ENCODE measurements at places on chromosomes 2 and 18.
A peak's percentile ranks its signal among the peaks of the same experiment; 100 is the strongest.

DNA sequence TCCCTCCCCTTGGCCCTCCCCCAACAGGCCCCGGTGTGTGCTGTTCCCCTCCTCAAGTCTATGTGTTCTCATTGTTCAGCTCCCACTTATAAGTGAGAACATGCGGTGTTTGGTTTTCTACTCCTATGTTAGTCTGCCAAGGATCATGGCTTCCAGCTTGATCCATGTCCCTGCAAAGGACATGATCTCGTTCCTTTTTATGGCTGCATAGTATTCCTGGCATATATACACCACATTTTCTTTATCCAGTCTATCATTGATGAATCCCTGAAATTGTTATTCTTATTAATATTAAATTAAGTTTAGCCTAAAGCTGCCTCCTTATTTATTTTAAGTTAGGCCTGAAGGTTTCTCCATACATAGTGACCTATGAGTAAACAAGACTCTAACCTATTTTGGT, 18.8 kb upstream of the RAB31 start:
- DNase-seq = no peak

GRCh38 chr2:54545702-54546450, 89.7 kb downstream of the SPTBN1 start:
- DNase-seq = peak; percentile 89

DNA sequence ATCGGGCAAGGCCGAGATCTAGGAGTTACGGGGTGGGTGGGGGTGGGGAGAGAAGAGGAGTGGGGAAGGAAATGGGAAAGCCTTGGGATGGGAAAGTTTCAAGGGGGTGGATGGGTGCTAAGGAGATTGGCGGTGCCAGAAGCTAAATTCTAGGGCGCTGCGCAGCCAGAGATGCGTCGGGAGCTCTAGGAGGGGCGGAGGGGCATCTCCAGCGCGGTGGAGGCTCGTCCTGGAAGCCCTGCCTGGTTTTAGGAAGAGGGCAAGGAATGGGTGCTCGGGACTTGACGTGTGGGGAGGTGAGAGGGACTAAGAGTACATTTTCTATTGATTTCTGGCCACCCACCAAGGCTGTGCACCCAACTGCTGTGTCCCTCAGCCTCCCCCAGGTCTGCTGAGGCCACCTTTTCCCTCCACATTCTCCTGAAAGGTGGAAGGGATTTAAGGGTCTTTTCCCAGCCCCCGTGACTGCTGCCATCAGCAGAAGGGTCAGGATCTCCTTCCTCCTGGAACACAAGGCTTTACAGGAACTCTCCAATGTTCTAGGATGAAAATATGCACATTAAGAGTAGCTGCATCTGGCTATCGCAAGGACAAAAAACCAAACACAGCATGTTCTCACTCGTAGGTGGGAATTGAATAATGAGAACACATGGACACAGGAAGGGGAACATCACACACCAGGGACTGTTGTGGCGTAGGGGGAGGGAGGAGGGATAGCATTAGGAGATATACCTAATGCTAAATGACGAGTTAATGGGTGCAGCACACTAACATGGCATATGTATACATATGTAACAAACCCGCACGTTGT, 1.4 kb downstream of the C2orf72 start:
- no peak for DNase-seq

GRCh38 chr2:20438334-20439192, 8.3 kb upstream of the RHOB start:
- DNase-seq = peak; percentile 48

- no peak for DNase-seq
These were observed 38.9 kb upstream of the MSH6 start for GRCh38 chr2:47744074-47744473.

- DNase-seq = no peak
These were observed 217.8 kb downstream of the SETBP1 start for GRCh38 chr18:44898498-44898897.

DNA sequence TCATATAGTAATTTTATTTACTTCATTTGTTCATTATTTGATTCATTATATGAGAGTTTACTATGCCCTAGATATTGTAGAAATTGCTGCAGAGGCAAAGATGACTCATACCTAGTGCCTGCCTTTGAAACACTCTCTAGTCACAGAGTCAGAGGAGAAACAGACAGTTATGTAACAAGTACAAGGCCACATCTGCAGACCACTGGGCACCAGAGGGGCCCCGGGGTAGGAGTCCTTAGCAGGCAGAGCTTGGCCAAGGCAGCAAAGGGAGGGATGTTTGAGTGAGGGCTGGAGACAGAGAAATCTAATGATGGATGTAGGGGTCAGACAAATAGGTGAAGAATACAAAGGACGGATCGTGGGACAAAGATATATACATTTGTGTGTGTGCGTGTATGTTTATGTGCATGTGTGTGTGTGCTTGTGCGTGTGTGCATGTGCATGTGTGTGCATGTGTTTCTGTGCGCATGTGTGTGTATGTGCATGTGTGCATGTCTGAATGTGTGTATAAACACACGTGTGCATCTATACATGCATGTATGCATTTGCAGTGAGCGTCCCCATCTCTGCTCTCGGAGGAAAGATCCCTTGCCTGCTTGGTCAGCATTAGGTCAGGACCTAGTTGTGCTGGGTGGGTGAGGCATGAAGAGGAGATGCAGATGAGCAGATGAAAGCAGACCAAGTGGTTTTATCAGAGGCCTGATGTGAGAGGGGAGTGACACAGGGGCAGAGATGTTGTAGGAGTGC, 170.6 kb upstream of the MYT1L start:
- no peak for DNase-seq

DNA sequence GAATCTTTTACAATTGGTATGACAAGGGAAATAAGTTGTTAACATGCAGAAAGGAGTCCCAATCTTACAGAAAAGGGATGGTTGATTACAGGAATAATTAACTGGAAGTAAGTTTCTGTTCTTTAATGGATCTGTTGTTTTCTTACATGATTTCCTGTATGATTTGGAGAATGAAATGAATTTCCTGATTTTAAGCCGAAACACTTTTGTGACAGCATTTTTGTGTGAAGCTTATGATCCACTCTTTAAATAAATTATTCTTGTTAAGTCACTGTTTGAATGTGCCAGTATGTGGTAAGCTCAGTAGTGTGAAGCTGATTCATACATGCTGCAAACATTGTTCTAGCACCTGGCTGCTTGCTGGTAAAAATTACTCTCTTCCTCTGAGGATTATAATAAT, 516.2 kb downstream of the DCDC2C start:
- no peak for DNase-seq

DNA sequence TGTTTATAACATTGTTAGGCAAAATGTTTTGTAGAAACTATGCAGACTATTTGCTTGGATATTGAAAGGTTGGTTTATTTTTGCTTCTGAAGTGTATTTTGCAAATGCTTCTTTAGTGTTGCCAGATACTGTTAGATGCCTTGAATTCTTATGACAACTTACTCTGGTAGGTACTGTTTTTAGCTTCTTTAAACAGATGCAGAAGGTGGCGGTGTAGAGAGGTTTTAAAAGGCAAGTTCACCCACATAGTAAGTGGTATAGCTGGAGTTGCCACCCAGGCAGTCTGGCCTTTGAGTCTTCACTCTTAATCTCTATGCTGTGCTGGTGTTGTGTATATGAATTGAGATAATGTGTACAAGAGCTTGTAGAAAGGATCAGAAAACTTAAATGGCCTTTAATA, 3.6 kb downstream of the PCYOX1 start:
- DNase-seq = no peak

- DNase-seq = peak; percentile 57
These were observed 380.8 kb upstream of the ACVR2A start for GRCh38 chr2:147463881-147464520.

DNA sequence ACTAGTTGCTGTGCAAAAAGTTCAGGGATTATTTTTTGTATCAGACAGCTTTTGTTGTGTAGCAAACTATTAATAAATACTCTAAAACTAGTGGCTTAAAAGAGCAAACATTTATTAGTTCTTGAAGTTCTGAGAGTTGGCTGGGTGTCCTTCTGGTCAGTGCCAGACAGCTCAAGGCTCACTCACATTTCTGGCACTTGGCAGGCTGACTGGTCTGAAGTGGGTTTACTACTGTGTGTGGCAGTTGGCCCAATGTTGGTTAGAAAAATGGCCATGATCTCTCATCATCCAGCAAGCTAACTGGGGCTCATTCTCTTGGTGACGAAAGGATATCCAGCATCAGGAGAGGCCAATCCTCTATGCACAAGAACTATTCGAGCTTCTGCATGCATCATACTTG, 71.4 kb upstream of the ZNF385B start:
- DNase-seq = no peak

GRCh38 chr2:64404743-64405142, 49.2 kb upstream of the LGALSL start:
- DNase-seq = no peak

DNA sequence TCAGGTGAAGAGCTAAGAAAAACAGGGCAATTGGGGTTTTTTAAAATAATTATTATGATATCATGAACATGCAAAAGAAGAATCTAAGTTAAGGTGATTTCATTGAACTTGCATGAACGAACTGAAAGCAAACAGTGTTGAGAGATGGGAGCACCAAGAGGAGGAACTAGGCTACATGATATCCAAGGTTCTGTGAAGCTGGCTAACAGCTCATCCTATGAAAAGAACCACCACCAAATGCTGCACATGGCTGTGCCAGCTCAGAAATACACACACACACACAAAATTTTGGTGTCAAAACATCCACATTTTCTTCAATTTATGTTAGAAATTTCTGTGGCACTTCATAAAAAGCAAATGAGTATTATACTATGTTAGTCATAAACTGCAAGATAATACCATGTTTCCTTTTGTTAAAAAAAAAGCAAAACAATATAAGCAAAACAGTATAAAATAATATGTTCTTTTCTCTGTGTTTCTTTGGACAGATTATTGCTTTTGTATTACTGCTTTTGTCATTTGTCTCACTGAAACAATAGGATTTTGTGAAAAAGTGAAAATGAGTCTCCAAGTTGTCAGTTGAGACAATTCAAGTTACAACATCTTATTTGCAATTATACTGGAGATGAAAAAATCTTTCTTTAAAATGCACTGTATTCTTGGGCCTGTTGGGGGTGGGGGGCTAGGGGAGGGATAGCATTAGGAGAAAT, 12.6 kb upstream of the TTC32 start:
- DNase-seq = no peak

GRCh38 chr2:207879536-207879935, 109.8 kb upstream of the FZD5 start:
- DNase-seq = no peak

- DNase-seq = peak; percentile 31
These were observed 1.4 kb downstream of the GMPPA start for GRCh38 chr2:219500135-219500534.

DNA sequence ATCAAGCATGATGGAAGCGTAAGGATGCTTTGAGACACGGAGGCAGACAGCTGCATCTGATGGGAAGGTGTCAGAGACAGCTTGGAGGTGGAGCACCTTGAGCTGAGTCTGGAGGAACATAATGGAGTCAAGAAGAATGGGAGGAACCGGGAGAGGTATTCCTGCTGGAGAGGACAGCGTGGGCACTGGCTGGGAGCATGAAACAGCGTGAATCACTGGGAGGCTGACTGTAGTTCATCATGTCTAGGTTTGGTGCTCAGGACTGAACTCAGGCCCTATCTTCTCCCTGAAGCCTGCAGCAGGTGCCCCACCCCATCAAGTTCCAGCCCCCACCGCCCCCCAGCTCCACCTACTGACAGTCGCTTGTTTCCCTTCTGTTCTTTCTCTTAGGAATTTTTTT, 98.6 kb downstream of the TMEM17 start:
- no peak for DNase-seq

- no peak for DNase-seq
These were observed 541.3 kb upstream of the LRRTM4 start for GRCh38 chr2:78063246-78064020.

DNA sequence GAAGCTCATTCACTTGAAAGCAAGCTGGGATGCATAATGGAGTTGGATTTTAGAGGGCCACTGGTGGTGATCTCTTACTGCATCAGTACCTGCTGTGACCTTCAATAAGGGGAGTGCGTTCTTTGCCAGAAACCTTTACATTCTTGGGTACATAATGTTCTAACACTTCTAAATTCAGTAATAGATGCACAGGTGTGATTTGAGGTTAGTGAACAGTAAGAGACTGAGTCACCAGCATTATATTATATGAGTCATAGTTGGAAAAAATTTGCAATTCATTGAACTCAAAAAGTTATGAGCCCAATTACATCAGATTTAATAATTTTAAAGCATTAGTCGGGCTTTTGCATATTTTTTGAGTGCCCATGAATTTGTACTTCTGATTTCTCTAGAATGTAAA, 803.3 kb downstream of the ADCYAP1 start:
- no peak for DNase-seq

- no peak for DNase-seq
These were observed 84.8 kb upstream of the RAB6C start for GRCh38 chr2:129894616-129895015.

GRCh38 chr2:84999553-84999955, 28.6 kb downstream of the KCMF1 start:
- no peak for DNase-seq

DNA sequence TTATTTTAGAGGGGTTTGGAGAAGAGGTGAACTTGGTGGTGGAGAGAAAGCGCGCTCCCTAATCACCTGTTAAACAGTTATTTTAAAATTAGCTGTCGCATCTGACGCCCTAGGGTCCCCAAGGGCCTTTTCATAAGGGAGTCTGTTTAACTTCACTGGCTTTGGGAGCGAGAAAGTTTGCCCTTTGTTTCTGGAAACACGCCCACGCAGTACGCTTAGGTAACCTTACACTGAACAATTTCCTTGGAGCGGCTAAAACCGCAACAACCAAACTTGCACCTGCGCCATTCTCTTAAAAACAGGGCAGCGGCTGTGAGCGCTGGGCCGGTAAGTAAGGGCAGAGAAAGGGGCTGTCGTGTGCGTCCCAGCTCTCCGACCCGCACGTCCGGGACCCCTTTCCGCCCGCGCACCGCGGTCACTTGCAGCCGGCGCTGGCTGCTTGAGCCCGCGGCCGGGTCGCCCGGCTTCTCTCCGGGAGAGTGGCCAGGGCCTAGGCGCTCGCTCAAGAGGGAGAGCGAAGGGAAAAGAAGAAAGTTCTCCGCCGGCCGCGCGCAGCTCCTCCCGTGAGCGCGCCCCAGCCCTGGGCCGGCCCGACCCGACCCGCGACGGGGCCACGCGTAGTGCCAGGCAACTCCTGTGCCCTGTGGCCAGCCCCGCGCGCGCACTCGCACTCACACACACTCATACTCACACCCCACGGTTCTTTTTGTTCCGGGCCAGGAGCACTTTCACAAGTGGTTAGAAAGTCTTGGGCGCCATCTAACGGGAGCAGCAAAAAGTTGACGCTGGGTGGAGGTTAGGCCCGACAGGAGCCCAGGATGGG, 19.2 kb downstream of the POU3F3 start:
- peak; percentile 86 for DNase-seq

DNA sequence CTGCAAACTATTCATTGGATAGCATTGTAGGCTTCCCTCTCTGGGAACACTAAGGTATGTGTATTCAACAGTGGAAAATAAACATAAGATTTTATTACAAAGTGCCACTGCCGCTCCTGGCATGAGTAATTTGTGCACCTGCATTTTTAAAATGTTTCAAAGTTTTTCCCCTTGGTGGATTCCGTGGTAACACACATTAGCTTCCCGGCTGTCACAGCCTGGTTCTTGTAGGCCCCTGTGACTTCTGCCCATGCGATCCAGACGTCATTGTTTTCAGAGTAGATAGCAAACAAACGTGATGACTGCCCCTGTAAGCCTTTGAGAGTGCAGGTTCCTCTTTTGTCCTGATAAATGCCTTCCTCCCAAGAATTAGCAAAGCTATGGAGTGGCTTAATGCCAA, 421.0 kb downstream of the ZNF521 start:
- no peak for DNase-seq

- DNase-seq = no peak
These were observed 34.7 kb downstream of the TRABD2A start for GRCh38 chr2:84846041-84846663.

- DNase-seq = peak; percentile 70
These were observed 101.2 kb downstream of the UBR3 start for GRCh38 chr2:169928463-169928864.

- DNase-seq = no peak
These were observed 1.2 kb downstream of the OTX1 start for GRCh38 chr2:63051795-63052333.
